ENCODE measurements at places on chromosomes 3 and 15.
A peak's percentile ranks its signal among the peaks of the same experiment; 100 is the strongest.

- no peak for DNase-seq
Measured at GRCh38 chr3:17638356-17638755, 104.1 kb downstream of the TBC1D5 start.

GRCh38 chr3:130621824-130622223 lies 104.8 kb downstream of the COL6A6 start:
- no peak for DNase-seq

GRCh38 chr3:34584971-34585370 lies 786.5 kb downstream of the PDCD6IP start:
- no peak for DNase-seq

- no peak for DNase-seq
Measured at GRCh38 chr15:91664224-91664836, 189.2 kb upstream of the SLCO3A1 start.

DNA sequence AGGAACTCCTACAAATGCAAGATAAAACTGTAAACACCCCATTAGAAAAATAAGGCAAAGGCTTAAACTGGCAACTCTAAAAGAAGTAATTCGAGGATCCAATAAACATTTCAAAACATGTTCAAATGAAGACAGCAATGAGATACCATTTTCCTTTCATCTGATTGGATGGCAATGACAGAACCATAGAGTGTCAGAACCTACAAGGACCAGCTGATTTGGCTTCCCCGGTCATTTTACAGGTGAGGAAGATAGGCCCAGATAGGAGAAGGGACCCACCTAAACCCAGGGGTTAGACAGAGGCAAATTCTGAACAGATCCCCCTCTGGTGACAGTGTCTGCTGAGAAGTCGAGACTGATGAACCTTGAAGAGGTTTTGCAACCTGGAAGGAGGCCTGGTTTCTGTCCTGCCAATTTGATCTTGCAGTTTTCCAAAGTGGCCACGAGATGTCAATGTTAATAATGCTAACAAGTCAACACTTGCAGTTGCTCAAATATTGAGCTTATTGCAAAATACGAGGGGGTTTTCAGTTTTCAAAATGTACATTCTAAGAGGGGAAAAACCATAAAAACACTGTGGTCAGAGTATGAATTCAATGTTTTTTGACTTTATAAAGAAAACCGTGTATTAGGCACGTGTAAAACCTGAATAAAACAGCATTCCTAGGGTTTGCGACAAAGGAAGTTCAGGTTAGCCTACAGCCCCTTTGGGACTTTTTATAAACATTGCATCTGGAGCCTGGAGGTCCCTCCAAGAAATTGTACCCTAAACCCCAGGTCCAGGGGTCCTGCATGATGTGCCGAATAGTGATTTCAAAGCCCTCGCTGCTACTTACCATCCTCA lies 21.5 kb downstream of the CFAP161 start:
- DNase-seq, result no peak

DNA sequence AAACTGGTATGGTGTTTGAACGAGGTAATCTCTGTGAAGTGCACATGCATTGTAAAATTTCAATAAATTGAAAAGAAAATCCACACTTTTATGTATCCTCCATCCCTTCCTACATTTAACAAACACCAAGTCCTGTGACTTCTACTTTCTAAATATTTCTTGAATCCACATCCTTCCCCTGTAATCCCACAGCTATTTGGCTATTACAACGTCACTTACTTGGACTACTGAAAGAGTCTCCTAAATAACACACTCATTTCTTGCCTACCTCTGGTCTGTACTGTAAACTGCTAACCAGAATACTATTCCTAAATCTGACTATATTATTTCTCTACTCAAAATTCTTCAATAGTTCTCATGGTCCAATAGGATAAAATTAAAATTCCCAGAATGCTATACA lies 176.1 kb downstream of the NEK10 start:
- no peak for DNase-seq

- DNase-seq, result no peak
Measured at GRCh38 chr3:126211569-126211968, 31.2 kb upstream of the ALDH1L1 start.

DNA sequence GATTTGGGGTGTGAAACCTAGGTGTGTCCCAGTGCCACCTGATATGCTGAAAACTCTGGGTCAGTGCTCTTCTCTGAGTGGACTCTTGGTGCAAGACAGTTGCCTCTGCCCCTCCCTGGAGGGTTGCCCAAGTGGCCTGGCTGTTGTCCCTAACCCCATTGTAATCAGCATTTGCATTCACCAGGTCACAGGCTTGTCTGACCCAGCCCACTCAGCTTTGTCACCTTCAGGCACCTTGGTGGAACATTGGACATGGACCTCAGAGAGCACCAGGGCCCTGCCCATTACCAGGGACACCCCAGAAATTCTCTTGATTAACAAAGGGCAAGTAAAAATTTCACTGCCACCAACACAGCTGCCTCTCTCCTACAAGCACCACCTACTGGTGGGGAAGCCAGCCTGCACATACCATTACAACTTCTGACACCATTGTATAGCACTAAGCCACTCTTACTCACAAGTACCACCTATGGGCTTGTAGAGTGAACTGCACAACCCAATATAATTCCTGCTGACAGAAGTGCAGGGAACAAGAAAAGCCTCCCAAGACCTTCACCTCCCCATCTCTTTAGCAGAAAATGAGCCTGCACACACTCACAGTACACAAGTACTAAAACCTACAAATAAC lies 324.6 kb downstream of the EPHA6 start:
- no peak for DNase-seq

DNA sequence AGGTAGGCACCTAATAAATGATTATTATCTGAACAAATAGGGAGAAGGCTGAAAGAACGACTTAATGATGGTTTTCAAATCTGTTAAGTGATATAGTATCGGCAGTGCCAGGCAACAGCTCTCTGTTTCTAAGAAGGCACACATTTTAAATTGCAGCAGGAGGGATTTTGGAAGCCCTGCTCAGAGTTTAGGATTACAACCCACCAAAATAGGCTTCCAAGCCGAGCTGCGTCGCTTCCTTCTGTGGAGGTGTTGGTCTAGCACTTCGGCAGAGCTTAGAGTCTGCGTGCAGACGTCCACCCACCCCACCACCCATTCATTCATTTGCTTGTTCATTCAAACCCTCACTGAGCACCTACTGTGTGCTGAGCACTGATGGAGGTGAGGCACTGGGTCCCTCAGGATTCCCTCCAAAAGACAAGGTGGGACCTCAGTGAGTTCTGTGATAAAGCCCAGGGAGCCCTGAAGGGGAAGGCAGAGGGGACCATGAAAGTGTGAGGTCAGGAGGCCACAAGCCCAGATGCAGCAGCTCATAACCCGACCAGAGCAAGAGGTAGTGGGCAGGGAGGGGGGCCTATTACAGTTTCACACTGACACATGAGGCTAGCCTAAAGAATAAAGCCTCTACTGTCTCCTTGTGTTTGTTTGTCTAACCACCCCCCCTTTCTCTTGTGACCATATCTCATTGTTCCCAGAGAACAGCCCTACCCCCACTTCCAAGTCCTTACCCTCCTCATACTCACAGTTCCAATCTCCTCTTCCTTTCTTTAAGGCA lies 8.9 kb downstream of the ADCY5 start:
- DNase-seq, result no peak

DNA sequence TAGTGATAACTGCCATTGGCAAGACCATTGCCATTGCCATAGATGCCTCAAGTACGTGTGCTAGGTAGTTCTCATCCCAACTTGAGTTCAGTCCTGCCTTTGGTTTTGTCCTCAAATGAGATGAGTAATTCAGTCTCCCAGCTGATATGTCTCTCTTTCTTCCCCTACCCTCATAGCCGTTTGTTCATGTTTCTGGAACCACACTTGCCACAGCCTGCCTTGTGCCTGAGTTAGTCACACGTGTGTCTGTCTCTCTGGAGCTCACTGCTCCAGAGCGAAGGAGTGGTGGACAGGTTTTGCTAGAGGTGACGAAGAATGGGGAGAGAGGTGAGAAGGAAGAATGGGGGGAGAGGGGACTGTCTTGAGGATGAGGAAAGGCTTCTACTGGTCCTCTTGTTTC lies 88.0 kb upstream of the IGF1R start:
- DNase-seq, result no peak

GRCh38 chr3:39383045-39383880 lies at the start of gene SLC25A38:
TSS of gene SLC25A38 (plus strand) at chr3:39383370. CDS start at chr3:39383725, 355 bp downstream.
- DNase-seq, result no peak

- no peak for DNase-seq
Measured at GRCh38 chr15:78061963-78062427, 15.5 kb downstream of the TBC1D2B start.

DNA sequence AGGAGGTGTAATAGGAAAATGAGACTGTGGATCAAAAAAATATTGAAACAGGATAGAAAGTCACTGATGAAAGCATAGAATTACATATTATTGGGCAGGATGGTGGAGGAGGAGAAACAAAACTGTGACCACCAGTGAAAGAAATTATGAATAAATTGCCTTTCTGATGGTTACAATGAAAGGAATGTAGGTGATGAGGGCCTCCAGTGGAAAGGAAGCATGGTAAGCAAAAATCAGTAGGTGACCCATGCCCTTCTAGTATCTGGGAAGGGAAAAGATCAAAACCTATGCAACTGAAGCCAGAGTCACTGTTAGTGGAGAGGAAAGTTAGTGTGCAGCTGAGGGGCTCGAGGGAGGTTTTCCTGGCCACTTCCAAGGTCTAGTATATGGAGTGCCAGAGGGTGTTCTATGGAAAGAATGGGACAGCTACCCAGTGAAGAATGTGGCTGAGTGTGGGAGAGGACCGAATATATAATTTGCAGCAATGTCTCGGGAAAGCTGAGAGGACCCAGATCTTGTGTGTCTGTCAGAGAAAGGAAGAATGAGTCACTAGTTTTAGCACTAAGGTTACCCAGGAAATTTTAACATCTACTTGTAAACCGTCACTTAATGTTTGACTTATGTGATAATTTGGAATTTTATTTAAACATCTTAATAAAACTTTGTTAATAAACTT lies 146.2 kb downstream of the NFKBIZ start:
- no peak for DNase-seq

DNA sequence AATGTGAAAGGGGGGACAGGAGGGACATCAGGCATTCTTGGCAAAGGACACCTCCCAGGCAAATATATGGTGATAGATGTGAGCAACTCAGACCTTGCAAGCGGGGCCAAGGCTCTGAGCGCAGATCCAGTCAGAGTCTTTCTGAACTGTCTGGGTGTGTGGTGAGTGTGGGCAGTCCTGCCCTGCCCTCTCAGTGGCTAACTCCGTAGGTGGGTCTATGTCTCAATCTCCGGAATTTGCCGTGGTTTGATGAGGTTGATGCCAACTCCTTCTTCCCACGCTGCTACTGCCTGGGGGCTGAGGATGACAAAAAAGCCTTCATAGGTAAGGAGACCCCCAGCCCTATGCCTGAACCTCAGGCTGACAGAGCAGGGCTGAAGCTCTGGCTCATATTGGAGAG lies 7.4 kb downstream of the TTLL3 start:
- no peak for DNase-seq

- no peak for DNase-seq
Measured at GRCh38 chr3:119703820-119704531, 1.2 kb downstream of the CFAP91 start.

DNA sequence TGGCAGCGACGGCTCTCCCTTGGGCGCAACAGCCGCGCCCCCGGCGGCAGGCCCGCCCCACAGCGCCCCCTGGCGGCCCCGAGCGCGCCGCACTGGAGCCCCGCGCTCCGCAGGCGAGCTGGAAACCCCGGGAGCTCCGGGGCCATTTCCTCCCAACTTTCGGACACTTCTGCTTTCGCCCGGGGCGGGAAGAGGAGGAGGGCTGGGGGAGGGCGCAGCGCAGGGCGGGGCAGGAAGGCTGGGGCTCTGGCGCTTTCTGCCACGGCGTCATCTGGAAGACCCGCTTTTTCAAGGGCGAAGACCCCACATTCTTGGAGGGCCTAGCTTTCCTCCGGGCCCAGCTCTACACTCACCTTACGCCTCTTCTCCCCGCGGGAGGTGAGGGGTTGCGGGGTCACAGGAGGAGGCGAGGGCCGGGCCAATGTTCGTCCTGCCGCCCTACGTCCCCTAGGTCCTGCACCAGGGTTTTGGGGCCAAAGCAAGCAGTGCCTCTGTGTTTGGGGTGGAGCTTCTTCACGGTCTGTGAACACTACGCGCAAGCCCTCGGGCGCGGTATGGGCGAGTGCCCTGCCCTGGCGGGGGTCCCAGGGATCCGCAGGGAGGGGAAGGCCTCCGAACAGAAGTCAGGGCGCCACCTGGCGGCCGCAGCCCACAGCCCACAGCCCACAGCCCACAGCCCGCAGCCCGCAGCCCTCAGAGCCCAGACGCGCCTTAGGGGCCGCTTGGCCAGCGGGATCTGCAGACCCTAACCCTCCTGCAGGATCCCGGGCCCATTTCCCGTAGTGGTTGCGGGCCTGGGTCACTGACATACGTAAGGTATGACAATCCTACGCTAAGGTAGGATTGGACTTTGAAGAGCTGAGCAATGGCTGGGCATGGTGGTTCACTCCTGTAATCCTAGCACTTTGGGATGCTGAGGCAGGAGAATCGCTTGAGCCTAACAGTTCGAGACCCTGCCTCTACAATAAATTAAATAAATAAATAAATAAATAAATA lies 31.1 kb downstream of the FOXL2 start:
- DNase-seq, result peak; percentile 95

- DNase-seq, result no peak
Measured at GRCh38 chr3:20141316-20141715, 44.7 kb downstream of the SGO1 start.

DNA sequence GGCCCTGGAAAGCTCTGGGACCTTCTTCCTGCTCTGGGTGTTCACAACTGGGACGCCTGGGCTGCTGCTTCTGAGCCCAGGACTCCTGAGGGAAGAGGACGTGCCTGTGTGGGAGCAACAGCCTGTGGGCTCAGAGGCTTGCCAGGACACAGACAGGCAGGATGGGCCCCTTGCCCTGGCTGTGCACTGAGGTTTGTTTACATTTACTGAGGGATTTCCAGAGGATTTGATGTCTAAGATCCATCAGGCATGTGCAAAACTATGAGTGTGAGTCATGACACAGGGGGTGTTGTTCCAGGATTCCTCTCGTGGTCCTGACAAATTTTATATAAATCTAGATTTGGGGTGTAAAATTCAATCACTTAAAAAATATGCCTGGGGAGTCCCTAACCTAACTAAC lies 10.6 kb downstream of the CCR9 start:
- no peak for DNase-seq

GRCh38 chr3:46670891-46671427 lies 22.5 kb downstream of the ALS2CL start:
- no peak for DNase-seq

- DNase-seq, result no peak
Measured at GRCh38 chr15:31091481-31091880, 10.0 kb downstream of the TRPM1 start.

DNA sequence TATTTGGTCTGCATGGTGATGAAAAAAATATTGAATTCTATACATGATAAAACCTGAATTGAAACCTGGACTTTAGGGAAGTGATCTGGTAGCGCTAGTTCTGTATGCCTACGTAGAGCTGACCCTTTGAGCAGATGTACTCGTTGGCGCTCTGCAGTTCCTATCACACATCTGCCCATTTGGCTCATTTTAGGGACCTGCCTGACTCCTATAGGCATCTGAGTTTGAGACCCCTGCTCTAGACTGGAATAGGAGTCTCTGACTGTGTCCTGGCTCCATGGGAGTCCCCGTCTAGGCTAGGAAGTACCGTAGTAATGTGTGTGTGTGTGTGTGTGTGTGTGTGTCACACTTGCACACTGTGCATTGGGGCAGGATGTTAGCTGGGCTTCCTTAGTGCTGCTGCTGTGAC lies 21.2 kb downstream of the STARD5 start:
- no peak for DNase-seq
